ENCODE measurements at places on chromosomes 4 and X.
A peak's percentile ranks its signal among the peaks of the same experiment; 100 is the strongest.

- DNase-seq = no peak
These were observed 83.2 kb upstream of the TBC1D9 start for GRCh38 chr4:140839406-140839805.

DNA sequence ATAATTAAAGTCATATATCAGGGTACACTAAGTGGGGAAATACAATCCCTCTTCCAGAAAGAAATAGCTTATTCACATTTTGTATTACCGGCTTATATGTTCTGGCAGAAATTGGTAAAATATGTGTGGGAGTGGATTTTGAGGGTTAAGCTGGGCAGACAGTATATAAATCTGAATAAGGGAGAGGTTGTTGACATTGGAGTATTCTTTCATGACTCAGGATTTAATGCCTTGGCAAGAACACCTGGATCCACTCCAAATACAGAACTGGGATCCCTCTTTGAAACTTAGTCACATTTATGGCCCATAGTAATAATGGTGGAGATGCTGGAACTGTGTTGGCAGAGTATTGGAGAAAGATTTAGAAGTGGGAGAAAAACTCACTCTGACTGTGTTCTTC, 54.3 kb upstream of the TET2 start:
- DNase-seq = peak; percentile 1

- DNase-seq = no peak
These were observed 367.4 kb upstream of the ANXA10 start for GRCh38 chr4:167724941-167725340.

DNA sequence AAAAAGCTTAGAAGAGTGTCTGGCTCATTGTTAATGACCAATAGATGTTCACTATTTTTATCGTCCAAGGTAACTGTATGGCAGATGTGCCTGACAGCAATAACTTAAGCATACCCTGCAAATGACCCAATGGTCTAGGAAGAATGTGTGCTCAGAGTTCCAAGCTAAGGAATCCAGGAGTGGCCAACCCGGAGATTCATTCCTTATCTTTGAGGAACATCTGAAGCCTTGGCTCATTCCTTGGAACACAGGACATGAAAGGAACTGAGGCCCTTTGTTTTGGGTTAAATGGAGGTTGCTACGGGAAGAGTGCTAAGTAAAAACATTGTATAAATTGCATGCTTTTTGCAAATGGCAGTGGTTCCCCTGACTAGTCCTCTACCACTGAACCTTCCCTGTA, 38.9 kb upstream of the EFNB1 start:
- DNase-seq = no peak

Measured in COR-L47 (cell line).